ENCODE measurements at places on chromosomes 5 and 9.

DNA sequence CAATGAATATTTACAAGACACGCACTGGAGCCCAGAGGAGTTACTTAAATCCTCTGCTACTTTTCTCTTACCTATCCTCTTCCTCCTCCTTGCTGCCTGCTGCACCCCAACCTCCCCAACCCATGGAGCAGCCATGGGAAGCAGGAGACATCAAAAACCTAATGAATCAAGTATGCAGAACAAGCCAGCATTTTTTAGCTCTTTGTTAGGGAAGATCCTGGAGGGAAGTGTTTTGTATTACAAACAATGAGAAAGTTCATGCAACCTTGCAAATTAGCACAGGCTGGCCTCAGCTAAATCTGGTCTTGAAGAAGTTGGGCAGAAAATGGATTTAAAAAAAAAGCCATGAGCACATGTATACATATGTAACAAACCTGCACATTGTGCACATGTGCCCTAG, 498.8 kb downstream of the KIF4B start:
- no peak for DNase-seq

DNA sequence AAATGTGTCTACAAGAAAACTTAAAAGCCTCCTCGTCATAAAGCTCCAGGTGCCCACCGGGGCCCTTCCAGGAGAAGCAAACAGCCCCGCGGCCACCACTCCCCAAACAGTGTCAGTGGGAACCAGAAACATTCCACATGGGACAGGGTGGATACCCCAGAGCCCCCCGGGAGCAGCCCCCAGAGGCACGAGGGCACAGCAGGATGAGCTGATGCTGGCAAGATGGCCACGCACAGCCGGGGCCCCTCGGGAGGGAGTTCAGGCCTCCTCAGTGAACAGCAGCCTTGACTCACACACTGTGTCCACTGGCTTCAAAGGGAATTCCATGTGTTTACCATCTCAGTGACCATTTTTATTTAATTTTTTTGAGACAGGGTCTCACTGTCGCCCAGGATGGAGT, 10.5 kb downstream of the EXD3 start:
- DNase-seq = no peak

GRCh38 chr9:15227491-15227890, 79.5 kb downstream of the TTC39B start:
- DNase-seq = no peak

- no peak for DNase-seq
Observed at GRCh38 chr5:39231705-39232525, 12.6 kb upstream of the FYB1 start.

DNA sequence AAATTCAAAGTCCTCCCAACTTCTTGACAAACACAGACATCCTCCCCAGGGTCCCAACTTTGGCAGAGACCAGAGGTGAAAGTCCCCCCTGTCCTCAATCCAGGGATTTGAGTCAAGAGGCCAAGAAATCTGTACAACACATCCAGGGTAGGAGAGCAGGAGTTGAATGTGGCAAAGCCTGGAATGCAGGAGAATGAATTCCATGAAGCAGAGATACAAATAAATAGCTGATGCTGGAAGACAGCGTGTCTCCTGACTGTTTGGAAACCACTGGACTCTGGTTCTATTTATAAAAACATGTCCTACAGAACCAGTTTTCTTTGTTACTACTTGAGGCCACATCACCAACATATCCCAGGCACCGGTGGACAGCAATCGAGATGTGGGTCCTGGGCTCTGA, 43.7 kb upstream of the SLIT3 start:
- no peak for DNase-seq

- DNase-seq = no peak
Observed at GRCh38 chr9:14692470-14693250, 572 bp downstream of the ZDHHC21 start.

GRCh38 chr5:57211039-57211438, 37.2 kb downstream of the GPBP1 start:
- DNase-seq = no peak

DNA sequence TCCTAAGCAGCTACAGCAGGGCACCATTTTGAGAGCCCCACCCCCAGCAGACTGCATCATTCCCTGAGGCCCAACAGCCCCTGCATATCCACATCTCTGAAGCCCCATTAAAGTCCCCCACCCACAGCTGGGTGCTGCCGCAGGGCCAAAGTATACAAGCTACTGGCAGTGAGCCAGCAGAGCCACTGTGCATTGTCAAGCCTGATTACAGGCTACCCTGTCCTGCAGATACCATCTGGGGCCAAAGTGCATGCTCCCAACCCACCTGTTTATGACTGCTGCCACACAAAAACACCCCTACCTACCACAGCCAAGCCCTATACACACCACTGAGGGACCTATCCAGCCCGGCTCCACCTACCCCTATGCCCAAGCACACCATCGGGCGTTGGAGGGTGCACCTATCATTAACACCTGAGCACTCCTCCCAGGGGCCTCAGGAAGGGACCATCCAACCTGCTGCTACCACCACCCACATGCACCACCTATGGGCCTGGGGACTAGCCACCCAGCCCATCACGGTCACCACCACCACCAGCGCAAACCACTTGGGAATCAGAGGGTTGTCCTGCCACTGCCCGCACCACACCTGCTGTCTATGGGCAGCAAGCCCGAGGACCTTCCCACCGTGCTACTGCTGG, 105.0 kb downstream of the PLPP1 start:
- DNase-seq = no peak

- no peak for DNase-seq
Observed at GRCh38 chr5:69374911-69375446, 5.4 kb downstream of the RAD17 start.

DNA sequence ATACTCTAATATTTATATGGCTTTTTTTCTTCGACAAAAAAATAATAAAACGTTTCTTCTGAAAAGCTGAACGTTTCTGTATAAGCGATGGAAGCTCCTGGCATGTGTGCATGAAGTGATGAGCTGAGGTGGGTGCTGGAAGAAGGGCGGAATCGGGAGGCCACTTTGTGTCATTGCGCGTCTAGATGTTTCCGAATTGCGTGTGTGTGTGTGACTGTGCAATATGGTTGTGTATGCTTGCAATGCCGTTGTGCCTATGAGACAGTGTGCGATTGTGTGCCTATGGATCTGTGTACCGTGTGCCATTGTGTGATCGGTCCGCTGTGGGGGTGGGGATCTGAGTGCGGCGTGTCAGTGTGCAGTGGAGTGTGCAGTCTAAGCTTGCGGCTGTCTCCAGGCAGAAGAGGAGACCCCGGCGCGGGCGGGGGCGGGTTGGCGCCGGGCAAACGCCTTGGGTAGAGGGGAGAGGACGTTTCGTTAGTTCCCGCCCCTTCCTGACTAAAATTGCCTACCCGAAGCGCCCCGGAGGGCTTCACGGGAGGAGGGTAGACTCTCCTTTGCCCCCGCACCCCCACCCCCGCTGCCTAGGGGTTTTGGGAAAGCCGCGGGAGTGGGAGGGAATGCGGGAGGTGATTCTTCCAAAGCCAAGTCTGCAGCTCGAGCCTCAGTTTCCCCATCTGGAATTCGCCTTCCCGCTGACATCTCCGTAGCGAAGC, 24.2 kb downstream of the PCDHGC5 start:
- DNase-seq = no peak

DNA sequence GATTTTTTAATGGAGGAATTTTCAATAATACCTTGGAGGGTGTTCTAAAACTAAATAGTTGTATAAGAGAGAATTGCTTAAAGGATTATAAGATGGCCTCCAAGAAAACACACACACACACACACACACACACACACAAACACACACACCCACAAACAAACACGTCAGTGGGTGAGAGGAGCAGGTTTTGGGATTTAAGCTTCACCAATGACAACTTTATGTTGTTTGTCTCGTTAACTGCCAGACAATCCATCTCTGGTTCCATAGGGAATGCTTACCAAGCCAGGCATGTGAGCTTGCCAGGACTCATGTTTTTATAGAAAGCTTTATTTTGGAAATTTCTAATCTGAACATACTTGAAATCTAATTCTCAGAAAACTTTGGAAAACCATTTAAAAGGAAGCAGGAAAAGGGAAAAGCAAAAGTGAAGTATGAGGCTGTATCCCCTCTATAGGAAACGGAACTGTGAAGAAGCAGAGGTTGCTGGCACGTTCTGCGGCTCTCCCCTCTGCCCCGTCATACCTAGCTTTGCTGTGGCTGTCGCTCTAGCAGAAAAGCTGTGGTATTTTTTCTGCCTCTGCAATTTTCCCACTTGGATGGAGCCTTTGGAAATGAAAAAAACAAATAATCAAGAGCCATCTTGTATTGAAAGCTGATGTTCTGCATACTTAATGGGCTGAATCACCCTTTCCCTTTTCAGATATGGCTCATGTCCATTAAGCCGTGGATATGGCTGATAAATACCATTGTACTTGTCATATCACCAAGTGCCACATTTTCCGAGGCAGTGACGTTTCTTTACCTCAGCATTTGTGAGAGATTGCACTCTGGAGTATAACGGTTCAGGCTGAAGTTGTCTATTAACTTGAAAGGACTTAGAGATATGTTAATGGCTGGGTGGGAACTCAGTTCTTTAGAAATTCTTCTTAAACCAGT, 112.7 kb downstream of the NTRK2 start:
- DNase-seq = no peak

- no peak for DNase-seq
Observed at GRCh38 chr5:106121972-106122605, 1548.6 kb downstream of the EFNA5 start.

DNA sequence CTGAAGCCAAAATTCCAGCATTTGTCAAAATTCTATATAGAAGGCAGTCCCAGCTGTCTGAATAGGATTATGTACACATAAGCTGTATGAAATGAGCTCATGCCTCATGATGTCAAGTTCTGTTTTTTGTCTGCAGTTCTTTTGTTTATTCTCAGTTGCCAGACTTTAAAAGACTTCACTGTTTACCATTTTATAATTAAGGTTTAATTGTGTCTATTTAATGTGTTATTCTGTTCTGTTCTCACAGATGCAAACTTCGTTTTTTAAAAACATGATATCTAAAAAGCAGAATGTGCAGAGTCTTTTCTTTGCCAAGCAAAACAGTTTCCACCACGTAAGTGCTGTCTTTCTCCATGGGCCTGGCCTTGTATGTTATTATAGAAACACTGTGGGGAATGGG, 31.1 kb downstream of the ERAP1 start:
- no peak for DNase-seq

- DNase-seq = no peak
Observed at GRCh38 chr5:81838307-81838906, 87.5 kb upstream of the SSBP2 start.

DNA sequence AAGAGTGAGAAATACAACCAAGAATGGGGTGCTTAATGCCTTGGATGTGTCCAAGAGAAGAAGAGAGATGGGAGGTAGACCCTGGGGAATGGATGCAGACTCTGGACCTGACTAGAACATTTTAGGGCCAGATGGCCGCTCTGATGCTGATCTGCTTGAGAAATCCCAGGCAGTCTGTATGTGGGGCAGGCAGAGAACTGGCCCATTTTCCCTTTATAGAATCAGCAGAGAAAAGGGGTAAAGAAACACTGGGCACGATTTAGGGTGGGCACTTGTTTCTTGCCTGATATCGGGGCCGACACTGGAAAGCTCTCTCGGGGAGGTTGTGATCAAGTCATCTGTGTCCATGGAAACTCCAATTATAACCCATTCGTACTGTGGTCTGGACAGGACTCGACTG, 118.5 kb upstream of the FSTL4 start:
- no peak for DNase-seq

DNA sequence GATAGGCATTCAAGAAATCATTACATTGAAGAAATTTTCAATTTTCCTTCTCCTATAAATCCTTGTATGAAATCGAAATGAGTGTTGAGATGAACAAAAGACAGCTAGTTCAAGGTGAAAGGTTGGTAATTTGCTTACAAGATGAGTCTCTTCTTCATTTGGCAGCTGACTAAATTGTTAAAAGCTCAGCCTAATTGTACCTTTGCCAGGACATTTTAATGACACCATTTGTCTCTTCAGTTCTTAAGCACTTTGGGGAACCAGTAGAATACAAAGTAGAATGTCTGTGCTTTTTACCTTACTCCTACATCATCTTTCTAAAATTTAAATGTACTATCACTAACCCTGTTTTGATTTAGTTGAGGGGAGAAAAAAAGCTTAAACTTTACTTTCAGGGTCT, 59.4 kb downstream of the GRAMD2B start:
- no peak for DNase-seq

GRCh38 chr5:177154003-177154643, 20.6 kb downstream of the NSD1 start:
- no peak for DNase-seq

All from T-helper 2 cell (primary cell).